A549 treated with RU486 at 1 μM for 4 hours (cell line): ENCODE measurements at places on chromosomes 3 and 15. TPM values are rescaled to one million over a fixed set of nuclear protein-coding genes. Genes with fewer than 3 reads are reported as not detected.

CELF6 gene
- 0.08 to 0.15 TPM (median 0.11 TPM) in 5 replicates for total RNA-seq

NRROS gene
- not detected in 5 replicates for total RNA-seq

ZNF620 gene
- 1.5 to 1.8 TPM (median 1.6 TPM) in 5 replicates for total RNA-seq

ZNF385D gene
- total RNA-seq = not detected in 5 replicates

ZIC4 gene
- total RNA-seq = not detected in 5 replicates

SEMA7A gene
- total RNA-seq = 2.9 to 4.7 TPM (median 4.0 TPM) in 5 replicates

RAB7A gene
- total RNA-seq = 165 to 211 TPM (median 184 TPM) in 5 replicates

TP63 gene
- total RNA-seq = 0.28 to 0.70 TPM (median 0.43 TPM) in 5 replicates

RAD18 gene
- 8.6 to 15.6 TPM (median 15.2 TPM) in 5 replicates for total RNA-seq

FGF12 gene
- 0.37 to 0.94 TPM (median 0.73 TPM) in 5 replicates for total RNA-seq

SRP14 gene
- total RNA-seq = 247 to 312 TPM (median 256 TPM) in 5 replicates

A4GNT gene
- total RNA-seq = not detected in 5 replicates

ABHD14A gene
- 12.1 to 17.2 TPM (median 16.4 TPM) in 5 replicates for total RNA-seq

LRTM1 gene
- total RNA-seq = not detected in 5 replicates

TEX55 gene
- not detected in 5 replicates for total RNA-seq

PCSK6 gene
- total RNA-seq = 8.1 to 11.0 TPM (median 10.5 TPM) in 5 replicates

SST gene
- not detected in 5 replicates for total RNA-seq

GPR27 gene
- 2.1 to 3.8 TPM (median 3.5 TPM) in 5 replicates for total RNA-seq

TIMMDC1 gene
- 59.7 to 104 TPM (median 74.4 TPM) in 5 replicates for total RNA-seq

DPPA4 gene
- total RNA-seq = not detected in 5 replicates

FMN1 gene
- total RNA-seq = 0.16 to 0.94 TPM (median 0.50 TPM) in 5 replicates

KCNMB3 gene
- total RNA-seq = 1.1 to 1.5 TPM (median 1.3 TPM) in 5 replicates

EPHA6 gene
- total RNA-seq = 0.12 to 0.14 TPM in 2 of 5 replicates, not detected in the others

KNL1 gene
- total RNA-seq = 4.4 to 8.1 TPM (median 7.0 TPM) in 5 replicates

LIPC gene
- 0.15 to 0.37 TPM in 2 of 5 replicates, not detected in the others for total RNA-seq

ZBED2 gene
- 0.13 to 0.43 TPM (median 0.35 TPM) in 5 replicates for total RNA-seq

WDR73 gene
- total RNA-seq = 37.3 to 48.7 TPM (median 37.8 TPM) in 5 replicates

PPP1R14D gene
- 0.28 to 0.38 TPM in 2 of 5 replicates, not detected in the others for total RNA-seq

DPP8 gene
- 15.8 to 31.4 TPM (median 25.6 TPM) in 5 replicates for total RNA-seq

SAMD7 gene
- not detected in 5 replicates for total RNA-seq

MUC20 gene
- 0.51 to 1.1 TPM (median 0.80 TPM) in 5 replicates for total RNA-seq

RGMA gene
- total RNA-seq = 0.15 to 0.39 TPM (median 0.18 TPM) in 5 replicates

LSAMP gene
- total RNA-seq = 0.07 to 0.24 TPM (median 0.10 TPM) in 4 of 5 replicates, not detected in the other

CD80 gene
- total RNA-seq = not detected in 5 replicates

SIDT1 gene
- total RNA-seq = 0.37 to 0.96 TPM (median 0.60 TPM) in 5 replicates

PARP9 gene
- total RNA-seq = 5.0 to 5.9 TPM (median 5.4 TPM) in 5 replicates

MAP6D1 gene
- total RNA-seq = 5.7 to 7.2 TPM (median 6.7 TPM) in 5 replicates

POU1F1 gene
- total RNA-seq = not detected in 5 replicates

SLC25A26 gene
- total RNA-seq = 18.0 to 21.4 TPM (median 18.8 TPM) in 5 replicates

SLITRK3 gene
- total RNA-seq = not detected in 5 replicates

C3orf85 gene
- total RNA-seq = not detected in 5 replicates

SAXO2 gene
- 1.9 to 3.4 TPM (median 2.6 TPM) in 5 replicates for total RNA-seq

CGNL1 gene
- total RNA-seq = 1.4 to 1.6 TPM (median 1.5 TPM) in 5 replicates

CSPG4 gene
- total RNA-seq = 0.07 to 0.14 TPM (median 0.09 TPM) in 5 replicates

TM4SF18 gene
- 27.6 to 49.8 TPM (median 45.8 TPM) in 5 replicates for total RNA-seq

KNG1 gene
- 0.09 TPM in 1 of 5 replicates, not detected in the others for total RNA-seq

BFSP2 gene
- total RNA-seq = not detected in 5 replicates
